Glutamatergic neuron (in vitro differentiated cells): ENCODE measurements at places on chromosomes 3 and 15.
A peak's percentile ranks its signal among the peaks of the same experiment; 100 is the strongest.

- no peak for DNase-seq
Measured at GRCh38 chr15:100168787-100169186, 173.0 kb downstream of the ADAMTS17 start.

GRCh38 chr15:48149858-48150257 lies 28.2 kb downstream of the MYEF2 start:
- no peak for DNase-seq

DNA sequence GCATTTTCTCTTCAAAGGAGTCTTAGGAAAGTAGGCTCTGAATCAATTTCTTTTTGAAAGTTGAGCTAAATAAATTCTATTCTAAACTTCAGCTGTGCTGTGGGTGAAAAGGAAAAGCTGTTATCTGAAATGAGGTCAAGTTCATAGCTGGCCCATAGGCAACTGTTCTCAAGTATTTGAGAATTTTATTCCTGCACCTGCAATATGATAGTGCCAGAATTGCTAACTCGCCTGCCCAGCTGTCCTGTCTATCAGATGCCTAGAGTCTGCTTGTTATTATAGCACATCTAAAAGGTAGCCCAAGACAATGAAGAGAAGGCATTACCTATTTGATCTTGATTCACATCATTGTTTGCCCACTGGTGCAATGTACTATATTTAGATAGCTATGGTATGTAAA lies 798.7 kb downstream of the DIPK2A start:
- no peak for DNase-seq

- DNase-seq = no peak
Measured at GRCh38 chr3:57917601-57918000, 90.6 kb upstream of the FLNB start.

DNA sequence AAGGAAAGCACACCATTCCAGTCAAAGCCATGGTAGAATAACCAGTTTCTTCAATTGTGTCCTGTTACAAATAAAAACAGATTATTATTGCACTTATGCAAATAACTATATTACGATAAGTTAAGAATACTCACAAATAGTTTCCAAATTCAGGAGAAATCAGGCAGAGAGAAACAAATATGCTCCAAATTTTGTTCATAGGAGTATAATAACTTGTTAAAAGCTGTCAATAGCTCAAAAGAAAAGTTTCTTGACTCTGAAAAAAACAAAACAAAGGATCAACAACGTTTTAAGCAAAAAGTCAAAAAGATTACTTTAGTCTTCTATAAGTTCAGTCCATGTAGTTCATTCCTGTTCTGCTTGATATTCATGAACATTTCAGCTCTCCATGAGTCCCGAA lies 59.7 kb upstream of the BDH1 start:
- DNase-seq = no peak

DNA sequence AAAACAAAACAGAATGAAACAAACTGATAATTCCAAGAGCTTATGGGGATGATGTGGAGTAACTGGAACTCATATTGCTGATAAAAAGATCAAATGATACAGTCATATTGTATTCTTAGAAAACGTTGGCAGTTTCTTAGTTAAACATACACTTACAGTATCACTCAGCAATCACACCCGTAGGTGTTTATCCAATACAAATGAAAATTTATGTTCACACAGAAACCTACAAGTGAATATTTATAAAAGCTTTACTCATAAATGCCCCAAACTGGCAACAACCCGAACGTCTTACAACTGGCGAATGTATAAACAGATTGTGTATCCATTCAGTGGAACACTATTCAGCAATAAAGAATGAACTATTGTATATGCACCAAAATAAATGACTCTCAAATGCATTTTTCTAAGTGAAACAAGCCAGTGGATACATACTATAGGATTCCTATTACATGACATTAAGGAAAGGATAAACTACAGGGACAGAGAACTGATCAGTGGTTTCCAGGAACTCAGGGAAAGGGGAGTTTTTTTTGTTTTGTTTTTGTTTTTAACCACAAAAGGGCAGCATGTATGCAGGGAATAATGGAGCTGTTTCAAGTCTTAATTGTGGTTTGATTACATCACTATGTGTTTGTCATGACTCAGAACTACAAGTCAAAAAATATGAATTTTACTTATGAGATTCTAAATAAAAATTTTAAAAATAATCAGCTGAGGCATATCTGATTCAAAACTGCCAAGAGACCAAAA lies 71.8 kb upstream of the NDUFB4 start:
- no peak for DNase-seq

DNA sequence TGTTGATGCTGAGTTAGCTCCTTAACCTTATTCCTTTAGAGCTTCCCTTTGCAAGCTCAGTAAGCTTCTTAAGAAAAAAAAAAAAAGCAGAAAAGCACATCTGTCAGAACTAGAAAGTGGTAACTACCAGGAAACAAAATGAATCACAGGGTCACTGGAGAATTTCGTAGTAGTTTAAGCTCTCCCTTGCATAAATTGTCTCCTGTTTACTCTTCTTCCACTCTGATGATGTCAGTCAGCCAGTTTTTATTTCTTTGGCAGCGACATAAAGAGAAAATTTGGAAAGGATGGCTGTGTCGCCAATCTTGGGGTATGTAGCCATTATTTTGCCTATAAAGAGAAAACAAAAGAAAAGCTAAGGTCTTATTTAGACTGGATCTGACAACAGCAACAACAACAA lies 3.2 kb upstream of the GABRR3 start:
- DNase-seq = no peak

GRCh38 chr3:632571-633170 lies 436.1 kb downstream of the CHL1 start:
- peak; percentile 56 for DNase-seq

GRCh38 chr3:69088063-69088462 lies 3.3 kb downstream of the ARL6IP5 start:
- no peak for DNase-seq

DNA sequence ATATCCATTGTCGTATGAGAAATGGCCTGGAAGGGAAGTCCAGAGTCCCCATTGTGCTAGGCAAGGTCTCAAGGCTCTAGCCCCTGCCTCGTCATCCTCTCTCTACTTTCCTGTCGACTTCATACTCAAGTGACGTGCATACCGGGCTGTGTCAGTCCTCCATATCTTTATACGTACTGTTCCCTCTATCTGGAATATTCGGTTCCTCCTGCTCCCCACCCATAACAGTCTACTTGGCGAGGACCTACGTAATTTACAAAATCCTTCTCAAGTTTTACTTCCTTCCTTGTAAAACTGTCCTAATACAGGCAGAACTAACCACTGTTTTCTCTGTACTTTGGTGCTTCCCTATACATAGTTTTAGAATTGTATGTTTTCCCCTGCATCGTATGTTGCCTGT lies 2.2 kb upstream of the ALPK3 start:
- DNase-seq = no peak

DNA sequence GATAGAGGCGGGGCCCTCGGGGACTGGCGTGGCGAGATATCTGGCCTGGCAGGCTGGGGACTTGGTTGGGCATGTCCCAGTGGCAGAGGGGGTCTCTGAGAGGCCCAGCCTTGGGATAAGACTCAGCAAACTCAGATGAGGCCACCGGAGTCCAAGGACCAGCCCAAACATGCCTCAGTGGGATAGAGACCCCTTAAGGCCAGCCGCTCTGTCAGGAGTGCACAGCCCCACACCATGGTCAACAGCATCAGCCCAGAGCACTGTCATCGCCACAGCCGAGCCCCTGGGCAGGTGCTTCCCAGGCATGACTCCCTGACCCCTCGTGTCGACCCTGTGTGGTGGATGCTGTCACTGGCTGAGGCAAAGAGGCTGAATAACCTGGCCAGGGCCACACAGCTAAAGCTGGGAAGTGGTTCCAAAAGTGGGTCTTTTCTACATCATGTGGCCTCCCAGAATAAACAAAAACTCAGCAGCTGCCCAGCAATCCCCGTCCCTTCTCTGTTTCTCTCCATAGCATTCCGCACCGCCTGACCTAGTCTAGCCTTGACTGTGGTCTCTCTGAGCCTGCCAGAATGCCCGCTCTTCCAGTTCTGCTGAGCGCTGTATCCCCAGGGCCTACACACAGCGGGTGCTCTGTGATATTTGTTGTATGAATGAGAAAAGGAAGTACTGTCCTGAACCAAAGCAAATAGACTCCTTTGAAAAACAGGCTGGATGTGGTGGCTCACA lies 15.1 kb downstream of the CTSH start:
- DNase-seq = no peak

DNA sequence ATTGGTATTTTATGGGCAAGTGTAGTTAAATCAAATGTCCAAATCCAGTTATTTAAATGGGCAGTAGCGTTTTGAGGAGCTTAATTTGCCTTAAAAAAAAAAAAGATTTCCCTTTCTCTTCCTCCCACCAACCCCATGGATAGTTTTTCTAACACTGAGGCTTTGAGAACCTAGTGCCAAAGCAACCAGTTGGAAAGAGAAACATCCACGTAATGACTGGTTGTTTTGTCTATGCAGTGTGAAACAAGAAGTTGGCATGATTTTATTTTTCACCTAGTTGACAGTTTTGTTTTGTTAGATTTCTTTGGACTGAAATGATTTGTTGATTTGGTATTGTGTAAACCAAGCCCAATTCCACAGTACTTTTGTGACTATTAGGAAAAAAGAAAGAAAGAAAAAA lies 170.0 kb downstream of the SOX2 start:
- no peak for DNase-seq

GRCh38 chr15:50137893-50138292 lies 18.9 kb upstream of the ATP8B4 start:
- no peak for DNase-seq

GRCh38 chr15:74144153-74144775 lies 13.9 kb downstream of the ISLR2 start:
- no peak for DNase-seq
